ENCODE measurements at places on chromosomes 2 and 18. TPM values are rescaled to one million over a fixed set of nuclear protein-coding genes. Genes with fewer than 3 reads are reported as not detected.

Gene OSR1
- 1.7 TPM for polyA plus RNA-seq

Gene CFLAR
- polyA plus RNA-seq: 39.6 TPM

Gene MRPS9
- 17.8 TPM for polyA plus RNA-seq

Gene DNAH6
- 0.06 TPM for polyA plus RNA-seq

Gene KIF1A
- polyA plus RNA-seq: 0.06 TPM

Gene COLEC12
- 1.2 TPM for polyA plus RNA-seq

All from esophagus (tissue), 2 donors.